Activated CD8-positive, alpha-beta memory T cell treated with anti-CD3 and anti-CD28 coated beads, Interleukin-2, amount 10 ng/mL, durations not matched to agents 7 days and 5 days (primary cell): ENCODE measurements at places on chromosomes 13 and 19. TPM values are rescaled to one million over a fixed set of nuclear protein-coding genes. Genes with fewer than 3 reads are reported as not detected.

The FCHO1 gene
- 58.4 TPM for total RNA-seq

DNA sequence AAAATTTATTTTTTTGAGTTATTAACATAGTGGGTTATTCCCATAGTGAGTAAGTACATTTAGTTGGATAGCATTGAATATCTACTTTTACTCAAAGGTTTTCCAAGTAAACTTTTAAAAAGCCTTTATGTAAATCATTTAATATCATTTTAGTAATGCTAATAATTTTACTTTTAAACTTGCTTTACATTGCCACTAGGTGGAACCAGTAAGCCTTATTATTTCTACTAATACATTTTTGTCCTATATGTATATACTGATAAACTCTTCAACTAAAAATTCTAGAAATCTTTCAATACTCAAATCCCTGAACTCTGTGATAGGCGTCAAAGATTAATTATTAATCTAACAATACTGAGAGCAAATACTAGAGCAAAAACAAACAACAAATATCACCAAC is 1709.2 kb upstream of the PCDH20 start:
- no peaks in the 10 kb centered on the region for H3K36me3 ChIP-seq
- no peaks in the 10 kb centered on the region for H3K27me3 ChIP-seq
- H3K4me3 ChIP-seq = no peak overlapping the region

The ZNF506 gene
- total RNA-seq = 27.4 TPM

GRCh38 chr13:42985312-42986175 is 6.5 kb downstream of the EPSTI1 start:
- peaks cover 65% of the 10 kb centered on the region for H3K4me1 ChIP-seq
- DNase-seq = no peak
- H3K4me3 ChIP-seq = no peak overlapping the region
- peaks cover 70% of the 10 kb centered on the region for H3K36me3 ChIP-seq

DNA sequence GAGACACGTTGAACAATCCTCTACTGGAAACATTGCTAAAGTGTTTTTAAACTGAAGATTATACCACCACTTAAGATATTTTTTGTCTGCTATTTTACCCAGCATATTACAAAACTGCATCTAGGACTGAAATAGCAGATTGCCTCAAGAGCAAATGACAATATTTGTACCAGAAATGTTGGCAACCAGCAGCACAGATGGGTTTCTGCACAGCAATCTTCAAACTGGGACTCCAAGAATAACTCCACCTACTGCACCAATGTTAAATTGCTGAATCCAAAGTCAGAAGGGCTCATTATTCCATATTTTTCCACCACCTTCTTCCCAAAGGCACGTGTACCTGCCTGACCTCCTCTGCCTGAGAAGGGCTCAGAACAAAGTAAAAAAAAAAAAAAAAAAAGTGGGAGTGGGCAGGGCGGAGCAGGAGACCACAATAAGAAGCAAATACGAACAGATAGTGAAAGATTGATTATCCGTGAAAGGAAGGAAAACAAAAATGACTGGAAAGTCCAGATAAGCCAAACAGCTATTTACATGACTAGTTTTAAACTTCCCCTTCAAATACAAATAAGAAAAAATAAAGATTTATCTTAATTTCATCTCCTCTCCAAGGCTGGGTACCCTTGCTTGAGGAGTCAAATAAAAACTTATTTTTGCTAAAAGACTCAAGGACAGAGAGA is 79.4 kb downstream of the FOXO1 start:
- no peak overlapping the region for H3K27ac ChIP-seq
- H3K4me1 ChIP-seq = peaks cover 55% of the 10 kb centered on the region
- no peak overlapping the region for H3K4me3 ChIP-seq
- peaks cover 16% of the 10 kb centered on the region for H3K36me3 ChIP-seq
- no peaks in the 10 kb centered on the region for H3K27me3 ChIP-seq

DNA sequence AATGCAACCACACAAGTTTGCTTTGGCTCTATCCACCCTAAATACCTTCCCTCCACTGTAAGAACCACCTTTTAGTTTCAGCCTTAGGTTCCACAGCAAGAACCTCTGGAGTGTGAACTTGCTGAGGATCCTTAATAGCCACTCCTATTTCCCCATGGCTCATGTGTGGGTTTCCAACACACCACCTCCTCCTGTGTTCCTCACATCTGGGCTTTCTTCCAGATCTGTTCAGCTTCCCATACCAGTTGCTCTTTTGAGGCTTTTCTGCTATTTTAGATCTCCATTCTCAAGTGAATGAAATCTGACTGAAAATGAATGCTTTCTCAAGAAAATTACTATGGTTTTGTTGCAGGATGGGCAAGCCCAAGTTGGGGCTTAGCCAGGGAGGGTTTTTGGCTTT is 104.8 kb upstream of the MIR17HG start:
- H3K4me1 ChIP-seq = no peaks in the 10 kb centered on the region
- no peak for DNase-seq
- H3K27me3 ChIP-seq = peaks cover 4% of the 10 kb centered on the region
- no peak overlapping the region for H3K27ac ChIP-seq
- no peak overlapping the region for H3K4me3 ChIP-seq
- H3K36me3 ChIP-seq = no peaks in the 10 kb centered on the region

The CRYL1 gene
- 13.1 TPM for total RNA-seq

GRCh38 chr13:49655906-49656305 is 27.6 kb downstream of the ARL11 start:
- peaks cover 1% of the 10 kb centered on the region for H3K4me1 ChIP-seq
- H3K4me3 ChIP-seq = no peak overlapping the region
- H3K27me3 ChIP-seq = no peaks in the 10 kb centered on the region
- peaks cover 2% of the 10 kb centered on the region for H3K36me3 ChIP-seq
- DNase-seq = no peak

The VAV1 gene
- total RNA-seq = 98.5 TPM

- H3K4me3 ChIP-seq = no peak overlapping the region
- DNase-seq = no peak
- peaks cover 10% of the 10 kb centered on the region for H3K27me3 ChIP-seq
- H3K4me1 ChIP-seq = no peaks in the 10 kb centered on the region
- H3K27ac ChIP-seq = no peak overlapping the region
Observed at GRCh38 chr13:109151255-109151654, 521.8 kb downstream of the MYO16 start.

GRCh38 chr13:28601581-28601980 is 57.3 kb upstream of the POMP start:
- DNase-seq = no peak
- no peaks in the 10 kb centered on the region for H3K36me3 ChIP-seq
- H3K4me1 ChIP-seq = no peaks in the 10 kb centered on the region
- H3K4me3 ChIP-seq = no peak overlapping the region

The DACT3 gene
- 0.12 TPM for total RNA-seq

- H3K4me3 ChIP-seq = no peak overlapping the region
- H3K27ac ChIP-seq = no peak overlapping the region
Observed at GRCh38 chr13:109465148-109465547, 321.2 kb downstream of the IRS2 start.

DNA sequence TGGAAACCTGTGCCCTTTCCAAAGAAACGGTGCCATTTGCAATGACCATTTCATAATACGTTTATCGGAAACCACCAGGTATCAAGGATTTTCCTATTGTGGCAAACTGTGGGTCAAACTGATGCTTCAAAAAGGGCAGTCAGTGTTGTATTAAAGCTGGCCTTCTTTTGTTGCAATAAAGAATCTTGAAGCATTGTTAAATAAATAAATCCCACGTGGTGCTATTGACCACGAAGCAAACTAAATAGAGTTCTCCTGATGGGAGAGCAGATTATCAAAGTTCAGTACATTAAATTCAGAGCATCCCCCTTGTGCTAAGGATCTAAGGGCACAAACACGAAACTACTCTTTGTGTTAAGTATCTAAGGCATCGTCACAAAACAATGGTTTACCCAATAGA is 545.9 kb upstream of the MIR17HG start:
- no peak overlapping the region for H3K27ac ChIP-seq
- no peaks in the 10 kb centered on the region for H3K27me3 ChIP-seq
- no peaks in the 10 kb centered on the region for H3K4me1 ChIP-seq
- H3K4me3 ChIP-seq = no peak overlapping the region
- no peak for DNase-seq

DNA sequence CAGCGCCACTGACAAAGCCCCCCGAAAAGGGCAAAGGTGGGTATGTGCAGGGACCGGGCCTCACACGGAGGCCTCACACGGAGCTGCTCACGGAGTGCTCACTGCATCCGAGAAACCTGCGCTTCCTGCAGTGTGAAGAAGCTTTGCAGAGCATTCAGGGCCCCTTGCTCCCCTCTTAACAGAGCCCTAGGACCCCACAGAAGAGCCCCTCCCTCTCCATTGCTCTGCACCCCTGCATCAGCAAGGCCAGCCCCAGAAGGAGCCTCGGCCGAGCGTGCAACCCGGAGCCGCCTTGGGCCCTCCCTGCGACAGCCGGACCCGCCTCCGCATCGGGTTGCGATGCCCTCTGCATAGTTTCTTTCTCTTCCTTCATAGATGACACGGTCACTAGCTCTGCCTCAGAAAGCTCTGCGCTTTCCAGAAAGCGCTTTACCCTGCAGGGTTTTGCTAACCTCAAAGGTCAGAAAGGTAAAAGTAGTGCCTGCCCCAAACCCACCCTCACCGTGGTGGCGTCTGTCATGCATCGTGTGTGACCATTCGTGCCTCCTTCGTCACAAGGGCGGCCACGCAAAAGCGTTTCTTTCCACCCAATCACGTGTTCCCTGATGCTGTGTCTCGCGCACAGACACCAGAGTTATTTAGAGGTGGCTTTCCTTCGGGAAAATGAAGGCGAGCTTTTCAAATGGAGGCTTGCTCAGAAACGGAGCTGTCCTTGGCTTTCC is 15.7 kb upstream of the F7 start:
- no peaks in the 10 kb centered on the region for H3K4me1 ChIP-seq
- no peaks in the 10 kb centered on the region for H3K36me3 ChIP-seq
- H3K27me3 ChIP-seq = no peaks in the 10 kb centered on the region
- DNase-seq = no peak
- no peak overlapping the region for H3K27ac ChIP-seq

The CLIP3 gene
- total RNA-seq = 1.1 TPM

GRCh38 chr19:6849876-6850275 is 37.5 kb upstream of the ADGRE1 start:
- H3K36me3 ChIP-seq = peaks cover 36% of the 10 kb centered on the region
- H3K4me3 ChIP-seq = no peak overlapping the region
- H3K4me1 ChIP-seq = peaks cover 2% of the 10 kb centered on the region
- H3K27me3 ChIP-seq = no peaks in the 10 kb centered on the region

GRCh38 chr13:30872685-30873461 is 33.2 kb upstream of the MEDAG start:
- no peaks in the 10 kb centered on the region for H3K4me1 ChIP-seq
- H3K27me3 ChIP-seq = peaks cover 23% of the 10 kb centered on the region
- DNase-seq = no peak
- no peak overlapping the region for H3K4me3 ChIP-seq

DNA sequence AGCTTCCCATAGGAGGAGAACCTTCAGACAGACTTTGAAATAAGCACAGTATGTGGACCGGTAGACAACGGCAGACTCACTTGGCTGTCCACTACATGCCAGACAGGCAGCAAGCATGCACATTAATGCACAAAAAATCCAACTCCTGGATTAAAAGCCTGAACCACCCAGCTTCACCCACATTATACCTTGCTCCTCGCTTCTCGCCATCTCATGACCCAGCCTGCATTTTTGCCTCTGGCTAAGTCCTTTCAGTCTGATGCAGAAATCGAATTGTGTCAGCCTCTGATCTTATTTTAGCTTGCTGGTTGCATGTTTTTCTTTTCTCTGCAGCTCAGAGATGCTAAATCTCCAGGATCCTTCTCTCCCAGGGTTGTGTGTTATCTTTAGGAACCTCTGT is 358.7 kb downstream of the RFC3 start:
- H3K4me3 ChIP-seq = no peak overlapping the region
- DNase-seq = no peak
- H3K27me3 ChIP-seq = no peaks in the 10 kb centered on the region
- H3K27ac ChIP-seq = no peak overlapping the region
- H3K4me1 ChIP-seq = no peaks in the 10 kb centered on the region
- no peaks in the 10 kb centered on the region for H3K36me3 ChIP-seq

DNA sequence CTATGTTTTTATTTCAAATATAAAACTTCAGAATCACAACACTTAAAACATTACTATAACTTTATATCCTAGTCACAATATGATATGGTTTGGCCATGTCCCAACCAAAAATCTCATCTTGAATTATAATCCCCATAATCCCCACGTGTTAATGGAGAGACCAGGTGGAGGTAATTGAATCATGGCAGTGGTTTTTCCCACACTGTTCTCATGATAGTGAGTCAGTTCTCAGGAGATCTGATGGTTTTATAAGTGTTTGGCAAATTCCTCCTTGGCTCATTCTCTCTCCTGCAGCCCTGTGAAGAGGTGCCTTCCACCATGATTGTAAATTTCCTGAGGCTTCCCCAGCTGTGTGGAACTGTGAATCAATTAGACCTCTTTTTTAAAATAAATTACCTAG is 307.6 kb downstream of the SPRY2 start:
- no peaks in the 10 kb centered on the region for H3K36me3 ChIP-seq
- no peaks in the 10 kb centered on the region for H3K4me1 ChIP-seq
- no peaks in the 10 kb centered on the region for H3K27me3 ChIP-seq
- no peak for DNase-seq

The MEDAG gene
- 0.59 TPM for total RNA-seq

The LILRA1 gene
- not detected for total RNA-seq

DNA sequence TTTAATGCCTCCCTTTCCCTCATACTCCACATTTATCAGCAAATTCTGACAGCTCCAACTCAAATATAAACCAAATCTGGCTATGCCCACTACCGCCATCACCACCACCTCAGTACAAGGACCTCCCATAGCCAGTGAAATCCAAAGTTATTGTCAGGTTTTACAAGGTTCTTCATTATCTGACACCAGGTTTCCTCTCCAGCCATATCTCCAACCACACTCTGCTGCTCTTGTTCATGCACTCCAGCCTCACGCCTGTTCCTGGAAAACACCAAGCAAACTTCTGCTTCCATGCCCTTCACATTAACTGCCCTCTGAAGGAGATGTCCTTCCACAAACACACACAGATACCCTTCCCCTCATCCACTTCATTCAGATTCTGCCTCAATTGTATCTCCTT is 102.2 kb upstream of the MIR17HG start:
- DNase-seq = no peak
- no peak overlapping the region for H3K27ac ChIP-seq
- H3K36me3 ChIP-seq = no peaks in the 10 kb centered on the region
- H3K4me3 ChIP-seq = no peak overlapping the region
- no peaks in the 10 kb centered on the region for H3K4me1 ChIP-seq
- peaks cover 11% of the 10 kb centered on the region for H3K27me3 ChIP-seq

The ZNF134 gene
- 17.8 TPM for total RNA-seq
